ENCODE measurements at places on chromosomes 6 and 20.
A peak's percentile ranks its signal among the peaks of the same experiment; 100 is the strongest.

DNA sequence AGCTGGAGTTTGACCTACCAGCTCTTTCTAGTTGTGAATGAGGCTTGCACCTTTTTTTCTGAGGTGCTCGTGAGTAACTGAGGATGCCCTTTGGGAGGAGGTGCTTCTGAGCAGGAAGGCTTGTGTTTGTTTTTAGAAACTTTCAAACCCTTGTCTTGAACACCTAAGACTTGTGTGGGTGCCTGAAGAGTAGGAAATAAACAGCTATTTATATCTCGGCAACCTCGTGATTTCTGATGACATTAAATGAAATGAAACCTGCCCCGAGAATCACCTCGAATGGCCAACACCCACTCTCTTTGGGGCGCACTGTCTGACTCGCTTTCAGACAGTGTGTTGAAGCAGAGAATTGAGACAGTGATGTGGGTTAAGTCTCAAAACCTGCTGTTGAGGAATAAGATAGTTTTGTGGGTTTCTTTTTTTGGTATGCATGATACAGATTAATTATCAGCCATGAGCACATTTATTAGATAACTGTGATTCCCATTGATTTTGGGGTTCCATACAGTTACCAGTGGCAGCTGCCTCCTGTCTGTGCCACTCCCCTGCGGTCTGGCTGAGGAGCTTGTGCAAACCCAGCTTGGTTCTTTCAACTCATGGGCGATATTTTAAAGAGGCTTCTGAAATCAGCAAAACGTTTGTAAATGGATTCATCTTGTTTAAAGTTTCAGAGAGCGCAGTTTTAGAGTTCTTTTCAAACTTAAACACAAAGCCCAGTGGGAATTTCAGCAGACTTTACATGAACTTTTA is 8.4 kb downstream of the IRF4 start:
- peak; percentile 84 for DNase-seq

DNA sequence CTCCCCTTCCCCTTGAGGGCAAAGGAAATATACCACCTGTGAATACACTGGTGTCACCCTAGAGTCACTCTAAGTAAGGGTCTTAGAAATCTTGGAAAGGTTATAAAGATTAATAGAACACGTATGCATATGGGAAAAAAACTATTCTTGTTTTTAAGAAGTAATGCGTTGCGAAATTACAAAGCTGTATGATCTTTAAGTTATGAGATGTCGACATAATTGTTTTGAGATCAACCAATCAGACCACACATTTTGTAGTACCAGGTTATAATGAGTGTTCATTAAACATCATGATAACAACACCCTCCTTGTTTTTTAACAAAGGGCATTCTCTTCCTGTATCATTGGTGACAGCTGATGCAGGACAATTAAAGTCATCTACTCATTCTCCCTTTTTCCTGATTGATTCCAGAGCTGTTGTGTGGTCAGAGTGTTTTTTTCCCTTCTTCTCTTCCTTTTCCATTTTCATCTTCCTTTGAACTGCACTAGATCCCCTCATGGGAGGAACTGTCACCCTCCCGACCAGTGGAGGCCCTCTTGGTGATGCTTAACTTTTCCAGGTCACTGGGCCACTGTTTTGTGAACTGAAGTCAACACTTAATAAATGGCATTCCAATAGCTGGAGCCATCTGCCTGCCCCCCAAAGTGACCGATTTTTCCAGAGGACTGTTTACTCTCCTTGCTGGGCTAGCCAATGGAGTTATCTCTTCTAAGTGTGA is 37.0 kb downstream of the PRDM1 start:
- DNase-seq: no peak

- DNase-seq: no peak
These were observed 1.9 kb upstream of the HMGA1 start for GRCh38 chr6:34234667-34235306.

DNA sequence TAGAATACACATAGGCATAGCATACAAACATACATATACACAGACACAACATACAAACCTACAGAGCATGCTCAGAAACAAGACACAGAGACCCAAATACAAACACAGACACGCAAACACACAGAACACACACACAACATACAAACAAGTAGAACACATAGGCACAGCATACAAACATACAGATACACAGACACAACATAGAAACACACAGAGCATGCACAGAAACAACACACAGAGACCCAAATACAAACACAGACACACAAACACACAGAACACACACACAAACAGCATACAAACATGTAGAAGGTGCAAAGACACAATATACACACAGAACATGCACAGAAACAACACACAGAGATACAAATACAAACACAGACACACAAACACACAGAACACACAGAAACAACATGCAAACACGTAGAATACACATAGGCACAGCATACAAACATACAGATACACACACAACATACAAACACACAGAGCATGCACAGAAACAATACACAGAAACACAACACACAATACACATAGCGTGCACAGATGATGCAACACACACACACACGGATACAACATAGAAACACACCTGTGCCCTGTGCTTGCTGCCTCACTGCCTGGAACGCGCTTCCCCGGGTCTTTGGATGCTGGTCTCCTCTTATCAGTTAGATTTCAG is 469.0 kb upstream of the CDH4 start:
- no peak for DNase-seq

- DNase-seq: no peak
These were observed 493.9 kb upstream of the SOX4 start for GRCh38 chr6:21099338-21100314.

DNA sequence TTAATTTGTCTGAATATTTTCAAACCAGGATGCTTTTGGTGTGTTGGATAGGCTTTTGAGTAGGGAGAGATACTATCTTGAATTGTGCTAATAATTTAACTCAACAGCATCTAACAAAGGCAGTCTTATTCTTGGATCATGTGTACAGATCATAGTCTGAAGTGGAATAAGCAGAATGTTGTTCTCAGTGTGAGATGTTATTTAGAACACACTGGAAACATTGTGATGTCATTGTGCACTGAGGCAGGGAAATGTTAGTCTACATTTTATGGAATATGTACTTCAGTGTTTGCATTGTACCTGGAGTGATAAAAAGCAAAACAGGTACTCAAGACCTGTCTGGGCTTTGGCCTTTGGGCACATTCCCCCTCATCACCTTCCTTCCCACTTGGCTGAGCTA is 35.0 kb downstream of the RNF144B start:
- no peak for DNase-seq

GRCh38 chr20:36273414-36274180 is 32.5 kb upstream of the DLGAP4 start:
- DNase-seq: peak; percentile 44

DNA sequence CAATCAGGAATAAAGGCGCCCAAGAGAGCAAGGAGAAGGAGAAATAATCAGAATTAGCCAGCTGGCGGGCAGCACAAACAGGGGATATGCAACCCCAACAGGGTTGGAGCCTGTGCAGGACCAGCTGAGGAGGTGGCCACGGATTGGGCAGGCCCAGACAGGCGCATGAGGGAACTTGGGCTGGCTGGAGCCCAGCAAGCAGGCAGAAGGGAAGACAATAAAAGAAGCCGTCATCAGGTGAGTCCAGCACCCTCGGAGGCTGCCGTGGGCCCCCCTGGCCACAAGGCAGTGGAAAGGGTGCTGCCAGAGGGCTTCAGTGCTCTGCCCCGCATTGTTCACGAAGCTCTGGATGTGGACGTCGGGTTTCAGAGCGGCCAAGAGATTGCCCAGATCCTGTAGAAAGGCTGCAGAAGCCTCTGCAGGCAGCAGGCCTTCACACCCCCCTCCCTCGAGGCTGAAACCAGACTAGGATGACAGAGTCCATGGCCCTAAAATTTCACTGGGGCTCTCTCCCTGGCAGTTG is 28.4 kb upstream of the MAFB start:
- no peak for DNase-seq

GRCh38 chr6:129248946-129249345 is 366.0 kb downstream of the LAMA2 start:
- no peak for DNase-seq

- DNase-seq: no peak
These were observed 38.6 kb downstream of the NKX2-4 start for GRCh38 chr20:21358737-21359136.

DNA sequence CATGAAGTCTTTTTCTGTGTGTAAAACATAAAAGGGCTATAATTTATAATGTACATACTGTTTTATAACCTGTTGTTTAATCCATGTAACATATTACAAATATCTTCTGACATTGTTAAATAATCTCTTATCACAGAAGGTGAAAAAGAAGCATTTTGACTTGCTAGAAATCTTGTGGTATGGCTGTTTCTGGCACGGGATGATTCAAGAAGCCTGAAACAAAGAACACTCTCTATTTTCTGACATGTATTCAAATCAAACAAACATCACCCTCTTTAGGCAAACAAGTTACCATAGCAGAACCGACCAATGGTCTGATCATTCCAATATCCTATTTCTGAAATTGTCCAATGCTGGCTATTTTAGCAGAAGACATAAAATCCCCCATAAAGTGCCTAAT is 55.4 kb downstream of the HS3ST5 start:
- DNase-seq: no peak

DNA sequence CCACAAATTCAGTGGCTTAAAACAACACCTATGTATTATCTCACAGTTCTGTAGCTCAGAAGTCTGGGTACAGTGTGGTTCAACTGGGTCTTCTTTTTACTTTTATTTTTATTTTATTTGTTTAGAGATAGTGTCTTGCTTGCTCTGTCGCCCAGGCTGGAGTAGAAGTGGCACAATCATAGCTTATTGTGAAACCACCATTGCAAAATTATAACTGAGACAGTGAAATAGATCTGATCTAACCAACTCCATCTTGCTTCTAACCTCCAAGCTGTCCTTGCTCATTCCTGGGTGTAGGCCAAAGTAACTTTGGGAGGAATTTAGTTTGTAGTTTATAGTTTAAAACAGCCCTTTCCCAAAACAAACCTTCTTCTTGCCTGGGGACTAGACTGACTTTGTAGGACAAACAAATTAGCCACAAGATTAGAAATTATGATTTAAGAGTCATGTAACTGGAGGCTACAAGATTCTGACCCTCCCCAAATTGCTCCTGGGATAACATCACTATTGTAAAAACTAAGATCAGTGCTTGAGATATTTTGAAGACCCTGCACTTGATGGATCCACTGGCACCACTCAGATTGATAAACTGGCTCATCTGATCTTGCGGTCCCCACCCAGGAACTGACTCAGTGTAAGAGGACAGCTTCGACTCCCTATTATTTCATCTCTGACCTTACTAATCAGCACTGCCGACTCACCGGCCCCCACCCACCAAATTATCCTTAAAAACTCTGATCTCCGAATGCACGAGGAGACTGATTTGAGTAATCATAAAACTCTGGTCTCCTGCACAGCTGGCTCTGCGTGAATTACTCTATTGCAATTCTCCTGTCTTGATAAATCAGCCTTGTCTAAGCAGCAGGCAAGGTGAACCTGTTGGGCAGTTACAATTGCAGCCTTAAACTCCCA is 193.4 kb upstream of the CDYL start:
- DNase-seq: no peak

- no peak for DNase-seq
These were observed 57.5 kb downstream of the MBOAT1 start for GRCh38 chr6:20154753-20155152.

- peak; percentile 56 for DNase-seq
These were observed 1.9 kb downstream of the L3MBTL3 start for GRCh38 chr6:130020073-130020906.

DNA sequence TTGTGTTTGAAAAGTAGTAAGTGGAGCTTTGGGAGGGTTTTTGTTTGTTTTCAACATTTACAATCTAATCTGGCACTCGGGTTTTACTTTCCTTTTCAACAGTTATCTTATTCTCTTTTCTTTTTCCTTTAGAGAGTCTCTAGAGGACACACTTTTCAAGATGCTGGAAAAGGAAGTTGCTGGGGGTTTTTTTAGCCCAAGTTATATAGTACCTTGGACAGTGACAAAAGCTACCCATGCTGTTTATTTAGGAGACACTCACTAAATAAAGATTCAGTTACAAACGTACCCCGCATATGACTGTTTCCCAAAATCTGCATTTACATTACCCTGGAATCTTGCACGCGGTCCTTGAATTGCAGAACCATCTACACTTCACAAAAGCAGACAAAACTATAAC is 78.8 kb downstream of the MAP7 start:
- no peak for DNase-seq

- no peak for DNase-seq
These were observed 74.9 kb upstream of the CLDN20 start for GRCh38 chr6:155188707-155189496.

DNA sequence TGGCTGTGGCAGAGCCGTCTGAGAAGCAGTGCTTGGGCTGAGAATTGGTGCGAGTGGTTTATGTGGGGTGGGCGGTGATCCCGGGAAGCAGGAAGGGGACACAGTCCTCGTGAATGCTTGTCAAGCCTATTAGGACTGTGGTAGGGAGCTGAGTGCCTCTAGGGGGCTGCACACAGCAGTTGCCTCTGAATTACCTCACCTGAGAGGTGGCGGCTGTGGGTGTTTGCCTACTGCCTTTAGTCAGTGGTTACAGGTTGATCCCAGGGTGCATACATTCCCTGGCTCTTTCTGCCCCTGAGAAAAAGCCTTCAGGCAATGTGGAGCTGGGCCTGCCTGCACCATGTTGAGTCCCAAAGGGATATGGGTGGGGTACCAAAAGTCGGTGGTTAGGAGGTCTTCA is 5.2 kb downstream of the AP5S1 start:
- DNase-seq: no peak

DNA sequence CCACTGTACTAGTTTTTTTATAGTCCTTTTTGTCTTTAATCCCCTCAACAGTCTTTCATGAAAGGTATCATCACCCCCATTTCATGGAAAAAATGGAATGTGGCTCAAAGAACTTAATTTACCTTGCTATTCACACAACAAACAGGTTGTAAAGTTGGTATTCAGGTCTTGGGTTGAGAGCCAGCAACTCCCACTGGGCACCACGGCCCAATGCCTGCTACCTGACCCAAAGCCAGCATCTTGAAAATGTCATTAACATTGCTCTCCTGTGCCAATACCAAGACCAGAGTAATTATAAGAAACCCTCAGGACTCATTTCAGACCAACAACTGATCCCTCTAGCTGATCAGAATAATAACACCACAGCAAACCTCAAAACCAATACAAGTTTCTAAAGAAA is 75.7 kb downstream of the METTL24 start:
- no peak for DNase-seq

- DNase-seq: no peak
These were observed 7.7 kb downstream of the CDH4 start for GRCh38 chr20:61259741-61260140.

GRCh38 chr6:44003345-44004061 is 123.7 kb downstream of the MRPL14 start:
- peak; percentile 58 for DNase-seq

DNA sequence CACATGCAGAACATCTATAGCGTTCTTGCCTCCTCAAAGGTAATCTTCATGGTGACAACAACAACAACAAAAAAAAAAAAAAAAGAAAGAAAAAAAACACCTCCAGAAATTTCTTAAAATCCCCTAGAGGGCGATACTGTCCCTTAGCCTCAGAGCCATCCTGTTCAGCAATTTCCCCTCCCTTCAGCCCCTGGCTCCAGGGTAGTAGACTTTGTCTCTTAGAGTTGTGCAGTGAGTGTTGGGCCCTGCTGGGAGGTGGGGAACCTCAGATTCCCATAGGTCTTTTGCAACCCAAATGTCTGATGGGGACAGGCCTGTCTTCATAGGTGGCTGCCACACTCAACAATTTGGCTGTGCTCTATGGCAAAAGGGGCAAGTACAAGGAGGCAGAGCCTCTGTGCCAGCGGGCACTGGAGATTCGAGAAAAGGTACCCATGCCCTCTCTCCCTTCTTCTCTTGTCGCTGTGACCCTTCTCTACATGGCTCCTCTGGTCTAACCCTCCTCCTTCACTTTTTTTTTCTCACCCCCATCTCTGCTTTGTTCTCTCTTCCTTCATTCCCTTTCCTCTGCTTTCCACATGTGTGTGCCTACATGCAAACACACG is 6.0 kb upstream of the PTK7 start:
- peak; percentile 45 for DNase-seq

- no peak for DNase-seq
These were observed 162.0 kb upstream of the DTNBP1 start for GRCh38 chr6:15824811-15825210.
